ENCODE measurements at places on chromosomes 16 and 17. TPM values are rescaled to one million over a fixed set of nuclear protein-coding genes. Genes with fewer than 3 reads are reported as not detected.

RPH3AL gene
- 1.3 TPM for total RNA-seq

MGAT5B gene
- total RNA-seq: 1.1 TPM

MYH11 gene
- not detected for total RNA-seq

SEZ6 gene
- total RNA-seq: 2.6 TPM

CNTNAP1 gene
- total RNA-seq: 5.6 TPM

KRT33A gene
- not detected for total RNA-seq

NFAT5 gene
- 34.8 TPM for total RNA-seq

CACNG1 gene
- total RNA-seq: not detected

KPNA2 gene
- total RNA-seq: 481 TPM

KRTAP9-2 gene
- not detected for total RNA-seq

TBC1D26 gene
- total RNA-seq: 0.39 TPM

KRT16 gene
- total RNA-seq: not detected

CLEC18B gene
- total RNA-seq: 37.7 TPM

OR3A3 gene
- not detected for total RNA-seq

NARF gene
- 75.7 TPM for total RNA-seq

TSPOAP1 gene
- 0.21 TPM for total RNA-seq

MRM1 gene
- total RNA-seq: 5.7 TPM

ANKFN1 gene
- total RNA-seq: not detected

CDRT15L2 gene
- not detected for total RNA-seq

TEX19 gene
- total RNA-seq: 0.39 TPM

SDK2 gene
- 0.63 TPM for total RNA-seq
